Stimulated activated CD4-positive, alpha-beta T cell treated with anti-CD3 and anti-CD28 coated beads, Interleukin-1b, Interleukin-23, amount 100 ng/mL, for 24 hours (primary cell): ENCODE measurements at places on chromosomes 2 and 18.

DNA sequence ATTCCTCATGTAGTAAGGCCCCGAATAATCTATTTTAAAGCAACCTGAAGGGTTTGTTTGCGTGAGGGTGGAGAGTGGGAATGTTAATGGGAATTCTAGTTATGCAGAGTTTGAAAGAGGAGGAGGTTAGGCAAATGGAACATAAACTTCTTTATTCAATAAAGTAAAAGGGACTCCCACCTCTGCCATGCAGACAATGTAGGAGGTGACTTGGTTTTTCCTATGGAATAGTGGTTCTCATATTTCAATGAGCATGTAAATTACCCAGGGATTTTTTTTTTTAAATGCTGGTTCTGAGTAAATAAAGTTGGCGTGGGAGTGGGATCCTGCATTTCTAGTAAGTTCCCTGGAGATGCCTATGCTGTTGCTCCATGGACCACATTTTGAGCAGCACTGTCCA lies 367.9 kb downstream of the THSD7B start:
- no peak for DNase-seq

DNA sequence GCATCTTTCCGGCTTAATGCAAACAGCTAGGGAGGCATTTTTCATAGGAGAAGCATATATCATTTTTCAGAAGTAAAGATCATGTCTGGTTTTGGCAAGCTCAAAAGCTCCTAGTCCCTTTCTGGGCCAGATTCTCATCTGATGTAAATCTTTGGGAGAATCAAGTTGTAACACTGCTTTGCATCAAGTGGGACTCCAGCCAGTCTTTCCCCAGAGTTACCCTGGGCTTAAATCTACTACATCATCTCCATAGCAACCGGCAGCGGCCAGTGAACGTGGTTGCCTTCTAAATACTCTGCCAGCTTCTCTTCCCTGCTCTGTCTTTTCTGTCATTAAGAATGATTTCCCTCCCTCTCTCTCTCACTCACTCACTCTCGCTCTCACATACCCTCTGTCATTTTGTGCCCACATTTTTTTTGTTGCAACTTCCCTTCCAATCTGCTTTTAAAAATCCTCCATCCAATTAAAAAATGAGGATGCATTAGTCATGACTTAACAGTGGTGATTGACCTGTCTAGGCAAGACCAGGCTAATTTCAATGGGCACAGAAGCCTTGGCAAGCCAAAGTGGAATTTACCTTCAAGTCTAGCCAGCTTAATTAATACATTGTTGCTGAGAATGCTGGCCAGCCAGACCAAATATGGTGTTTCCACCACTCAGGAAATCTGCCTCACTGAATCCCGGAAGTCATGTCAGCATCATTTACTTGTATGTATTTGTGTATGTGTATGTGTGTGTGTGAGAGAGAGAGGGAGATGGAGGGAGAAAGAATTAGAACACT lies 93.0 kb downstream of the NRP2 start:
- no peak for DNase-seq

DNA sequence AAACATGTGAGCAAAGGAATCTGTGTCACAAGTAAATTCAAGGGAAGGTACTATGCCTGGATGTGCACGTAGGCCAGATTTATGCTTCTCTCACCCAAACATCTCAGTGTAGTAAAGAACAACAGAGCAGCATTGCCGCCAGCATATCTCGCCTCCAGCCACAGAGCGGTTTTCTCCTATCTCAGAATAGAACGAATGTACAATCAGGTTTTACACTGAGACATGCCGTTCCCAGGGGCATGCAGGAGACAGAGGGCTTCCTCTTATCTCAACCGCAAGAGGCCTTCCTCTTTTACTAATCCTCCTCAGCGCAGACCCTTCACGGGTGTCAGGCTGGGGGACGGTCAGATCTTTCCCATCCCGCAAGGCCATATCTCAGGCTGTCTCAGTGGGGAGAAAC lies 175.3 kb downstream of the RPIA start:
- no peak for DNase-seq

DNA sequence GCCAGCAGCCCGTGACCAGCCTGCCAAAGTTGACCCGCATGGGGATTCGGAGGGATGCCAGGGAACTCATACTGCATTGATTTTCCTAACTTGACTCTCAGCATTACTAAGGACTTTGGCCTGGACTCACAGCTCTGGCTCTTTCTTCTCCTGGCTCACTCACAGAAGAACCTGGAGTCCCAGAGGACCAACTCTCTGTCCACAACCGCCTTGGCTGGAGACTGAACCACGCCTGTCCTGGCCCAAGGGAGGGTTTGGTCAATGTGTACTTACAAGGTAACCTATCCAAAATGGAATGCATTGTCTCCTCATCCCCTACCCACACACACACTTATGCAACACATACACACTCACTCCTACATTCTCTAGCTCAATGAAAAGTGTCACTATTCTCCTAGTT lies 135.6 kb upstream of the KLHL29 start:
- no peak for DNase-seq

- no peak for DNase-seq
These were observed 506.6 kb downstream of the ERBB4 start for GRCh38 chr2:212032032-212032431.

GRCh38 chr18:49002881-49003280 lies 52.1 kb upstream of the SMAD7 start:
- DNase-seq, result no peak

- DNase-seq, result no peak
These were observed 321.7 kb upstream of the THSD7B start for GRCh38 chr2:136443661-136444060.
